ENCODE measurements at places on chromosomes 3 and 15. TPM values are rescaled to one million over a fixed set of nuclear protein-coding genes. Genes with fewer than 3 reads are reported as not detected.

ADAMTSL3 gene
- 1.4 TPM for total RNA-seq

GRCh38 chr15:70823196-70823595 is 30.8 kb downstream of the LARP6 start:
- no peak overlapping the region for H3K4me3 ChIP-seq
- no peaks in the 10 kb centered on the region for H3K36me3 ChIP-seq
- H3K4me1 ChIP-seq = peaks cover 10% of the 10 kb centered on the region

DNA sequence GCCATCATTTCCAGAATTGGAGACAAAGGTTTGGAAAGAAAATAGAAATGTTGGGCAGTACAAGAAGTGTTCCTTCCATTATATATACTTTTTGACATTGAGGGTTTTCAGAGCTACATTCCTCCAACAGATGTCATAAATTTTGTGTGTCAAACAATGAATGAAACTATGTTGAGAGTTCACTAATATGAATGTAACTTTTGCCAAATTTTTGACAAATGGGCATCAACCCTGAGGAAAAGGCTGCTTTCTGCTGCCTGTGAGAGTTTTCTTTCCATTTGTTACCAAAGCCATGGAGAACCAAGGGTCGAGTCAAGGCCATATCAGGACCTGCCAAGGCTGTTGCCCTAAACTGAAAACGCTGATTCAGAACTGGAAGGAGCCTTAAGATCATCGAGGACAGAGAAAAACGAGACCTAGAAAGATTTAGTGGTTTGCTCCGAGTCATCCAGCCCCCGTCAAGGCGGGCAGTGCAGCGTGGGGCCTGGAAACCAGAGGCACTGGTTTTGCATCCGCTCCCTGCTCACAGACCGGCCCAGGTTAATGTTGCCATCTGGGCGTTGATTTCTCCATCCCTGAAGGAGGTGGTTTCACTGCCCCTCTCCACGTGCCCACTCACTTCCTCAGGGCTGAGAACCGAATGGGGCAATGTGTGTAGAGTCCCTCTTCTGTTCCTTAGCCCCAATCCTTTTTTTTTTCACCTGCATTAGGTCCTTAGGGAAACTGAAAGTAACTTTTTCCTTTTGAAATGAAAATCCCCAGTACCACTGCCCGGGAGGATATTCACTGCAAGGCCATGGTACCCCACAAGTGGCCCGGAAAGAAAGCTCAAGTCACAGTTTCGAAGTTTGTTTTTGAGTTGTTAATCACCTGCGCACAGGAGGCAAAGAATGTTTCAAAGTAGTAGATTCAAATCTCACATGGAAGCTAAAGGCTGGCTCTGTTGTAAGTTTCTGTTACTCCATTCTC is 32.8 kb downstream of the TPM1 start:
- H3K36me3 ChIP-seq = peaks cover 7% of the 10 kb centered on the region
- H3K4me3 ChIP-seq = peak overlapping the region; percentile 13
- peak overlapping the region; percentile 43 for H3K27ac ChIP-seq
- no peaks in the 10 kb centered on the region for H3K27me3 ChIP-seq
- no peak for DNase-seq

- no peaks in the 10 kb centered on the region for H3K4me1 ChIP-seq
- no peak for DNase-seq
- no peak overlapping the region for H3K27ac ChIP-seq
- no peak overlapping the region for H3K4me3 ChIP-seq
Observed at GRCh38 chr3:31187380-31187779, 292.9 kb upstream of the GADL1 start.

ADPRH gene
- total RNA-seq = 0.66 TPM

DNA sequence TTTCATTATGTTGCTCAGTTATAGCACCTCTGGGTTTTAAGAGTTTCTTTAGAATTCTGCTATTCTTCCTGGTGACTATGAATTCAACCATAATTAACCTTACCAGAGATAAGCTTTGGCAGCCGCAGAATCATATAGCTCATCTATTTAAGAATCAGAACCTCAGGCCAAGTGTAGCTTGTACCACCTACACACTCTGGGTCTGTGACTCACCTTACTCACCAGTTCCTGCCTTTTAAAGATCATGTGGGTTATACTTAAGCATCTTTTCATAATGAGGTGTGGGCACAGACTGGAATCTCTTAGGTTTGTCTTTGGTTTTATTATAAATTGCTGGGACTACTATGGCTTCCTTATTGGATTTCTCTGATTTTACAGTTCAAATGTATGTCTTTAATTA is 21.9 kb downstream of the CDV3 start:
- no peaks in the 10 kb centered on the region for H3K36me3 ChIP-seq
- no peak overlapping the region for H3K4me3 ChIP-seq
- no peak overlapping the region for H3K27ac ChIP-seq
- H3K4me1 ChIP-seq = no peaks in the 10 kb centered on the region
- no peaks in the 10 kb centered on the region for H3K27me3 ChIP-seq

- no peak overlapping the region for H3K4me3 ChIP-seq
- no peaks in the 10 kb centered on the region for H3K27me3 ChIP-seq
- H3K27ac ChIP-seq = peak overlapping the region; percentile 18
Observed at GRCh38 chr15:31372635-31373091, 46.0 kb downstream of the KLF13 start.

RETNLB gene
- total RNA-seq = not detected

ARNT2 gene
- total RNA-seq = 2.5 TPM

- H3K27ac ChIP-seq = no peak overlapping the region
- no peak overlapping the region for H3K4me3 ChIP-seq
- no peaks in the 10 kb centered on the region for H3K4me1 ChIP-seq
- H3K36me3 ChIP-seq = no peaks in the 10 kb centered on the region
- DNase-seq = no peak
Observed at GRCh38 chr3:60803216-60804173, 447.8 kb downstream of the FHIT start.

GOLGA8H gene
- not detected for total RNA-seq

DNA sequence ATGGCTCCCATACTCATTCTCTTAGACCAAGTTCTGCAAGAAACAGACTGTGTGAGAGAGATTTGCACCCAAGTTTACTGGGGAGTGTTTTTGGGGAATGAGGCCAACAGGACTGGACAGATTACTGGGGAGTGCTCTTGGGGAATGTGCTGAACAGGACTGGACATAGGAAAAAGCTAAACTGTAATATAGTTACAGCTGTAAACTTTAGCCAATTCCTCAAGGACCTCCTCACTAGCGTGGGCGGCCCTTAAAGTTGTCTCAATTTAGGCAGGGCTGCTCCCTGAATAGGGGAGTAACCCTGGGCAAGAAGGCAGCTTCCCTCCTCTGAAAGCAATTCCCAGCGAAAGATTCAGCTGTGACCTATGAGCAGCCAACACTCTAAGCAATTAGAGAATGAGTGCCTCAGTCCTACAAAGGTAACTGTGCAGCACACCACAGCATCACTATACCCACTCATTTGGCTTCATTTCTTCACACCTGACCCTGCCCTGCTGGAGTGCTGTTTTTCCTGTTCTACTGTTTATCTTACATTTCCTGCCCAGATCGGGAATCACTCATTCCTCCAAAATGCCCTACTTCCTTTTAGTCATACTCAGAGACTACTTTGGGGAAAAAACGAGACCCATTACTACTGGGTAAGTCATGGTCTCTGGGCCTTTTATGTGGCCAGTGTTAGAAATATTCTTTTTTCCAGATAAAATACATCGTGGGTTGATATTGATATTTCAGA is 41.3 kb upstream of the TRIM42 start:
- no peak overlapping the region for H3K27ac ChIP-seq
- H3K4me1 ChIP-seq = no peaks in the 10 kb centered on the region
- no peaks in the 10 kb centered on the region for H3K36me3 ChIP-seq
- DNase-seq = no peak

GRCh38 chr3:27880969-27881892 is 159.1 kb upstream of the EOMES start:
- no peak overlapping the region for H3K4me3 ChIP-seq
- no peaks in the 10 kb centered on the region for H3K27me3 ChIP-seq
- no peak overlapping the region for H3K27ac ChIP-seq
- DNase-seq = peak; percentile 1
- H3K36me3 ChIP-seq = no peaks in the 10 kb centered on the region
- no peaks in the 10 kb centered on the region for H3K4me1 ChIP-seq

LRRC31 gene
- not detected for total RNA-seq

- no peak for DNase-seq
- no peaks in the 10 kb centered on the region for H3K36me3 ChIP-seq
- H3K27me3 ChIP-seq = no peaks in the 10 kb centered on the region
- H3K4me3 ChIP-seq = no peak overlapping the region
Observed at GRCh38 chr15:67134871-67135492, 69.6 kb downstream of the SMAD3 start.

GRCh38 chr15:80580106-80580505 is 115.0 kb upstream of the ABHD17C start:
- peak overlapping the region; percentile 75 for H3K27ac ChIP-seq
- peaks cover 11% of the 10 kb centered on the region for H3K4me1 ChIP-seq
- no peaks in the 10 kb centered on the region for H3K36me3 ChIP-seq
- DNase-seq = no peak

BCL2A1 gene
- not detected for total RNA-seq

- H3K4me3 ChIP-seq = peak overlapping the region; percentile 43
- no peaks in the 10 kb centered on the region for H3K36me3 ChIP-seq
- DNase-seq = no peak
- H3K4me1 ChIP-seq = peaks cover 77% of the 10 kb centered on the region
- no peaks in the 10 kb centered on the region for H3K27me3 ChIP-seq
- H3K27ac ChIP-seq = peak overlapping the region; percentile 85
Observed at GRCh38 chr3:112637700-112638099, 3.2 kb downstream of the CCDC80 start.

DNA sequence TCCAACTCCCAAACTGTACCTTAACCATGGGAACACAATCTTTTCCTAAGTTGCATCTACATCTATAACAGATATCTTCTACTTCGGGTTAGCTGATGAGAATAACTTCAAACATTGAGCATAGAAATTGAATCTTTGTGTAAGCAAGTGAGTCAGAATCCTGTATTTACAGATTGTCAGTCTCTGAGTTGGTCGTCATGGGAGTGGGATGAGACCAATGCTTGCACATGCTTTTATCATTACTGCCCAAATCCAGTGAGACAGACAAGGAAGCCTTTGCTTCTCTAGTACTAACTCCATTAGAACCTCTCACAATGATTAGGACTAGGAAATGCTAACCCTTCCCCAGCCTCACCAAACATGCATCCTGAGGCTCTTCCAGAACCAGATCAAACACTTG is 587.1 kb upstream of the ZNF717 start:
- H3K4me1 ChIP-seq = no peaks in the 10 kb centered on the region
- no peaks in the 10 kb centered on the region for H3K36me3 ChIP-seq
- no peaks in the 10 kb centered on the region for H3K27me3 ChIP-seq
- DNase-seq = no peak
- no peak overlapping the region for H3K4me3 ChIP-seq
